ENCODE measurements at places on chromosomes 2 and 18.
A peak's percentile ranks its signal among the peaks of the same experiment; 100 is the strongest.

- no peak for DNase-seq
Measured at GRCh38 chr2:76197428-76197827, 486.7 kb upstream of the GCFC2 start.

GRCh38 chr2:30684996-30685395 lies 122.2 kb downstream of the CAPN13 start:
- no peak for DNase-seq

DNA sequence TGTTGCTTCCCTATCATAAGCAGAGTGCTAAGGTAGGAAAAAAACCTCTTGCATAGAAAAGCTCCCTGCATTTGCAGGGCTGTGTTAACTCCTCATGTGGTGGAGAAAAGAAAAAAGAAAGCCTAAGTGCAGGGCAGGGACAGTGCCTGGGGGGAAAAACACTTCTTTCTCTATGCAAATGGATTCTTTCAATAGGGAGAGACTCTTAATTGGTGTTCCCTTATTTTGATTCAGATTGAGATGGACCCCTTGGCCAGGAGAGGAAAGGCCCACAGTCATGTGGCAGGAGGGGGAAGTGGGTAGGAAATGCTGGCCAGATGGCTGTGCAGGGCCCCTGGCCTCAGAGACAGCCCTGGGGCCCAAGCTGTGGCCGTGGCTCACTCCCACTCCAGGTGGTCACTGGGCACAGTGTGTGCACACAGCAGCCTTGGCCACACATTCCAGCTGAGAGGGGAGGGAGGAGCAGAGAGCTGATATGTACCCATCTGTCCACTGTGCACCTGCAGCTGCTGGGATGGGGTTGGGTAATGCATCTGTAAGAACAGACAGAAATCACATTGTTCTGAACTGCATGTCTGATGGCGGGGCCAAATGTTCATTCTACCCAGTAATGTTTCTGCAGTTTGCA lies 410.4 kb downstream of the DSC3 start:
- DNase-seq: no peak

DNA sequence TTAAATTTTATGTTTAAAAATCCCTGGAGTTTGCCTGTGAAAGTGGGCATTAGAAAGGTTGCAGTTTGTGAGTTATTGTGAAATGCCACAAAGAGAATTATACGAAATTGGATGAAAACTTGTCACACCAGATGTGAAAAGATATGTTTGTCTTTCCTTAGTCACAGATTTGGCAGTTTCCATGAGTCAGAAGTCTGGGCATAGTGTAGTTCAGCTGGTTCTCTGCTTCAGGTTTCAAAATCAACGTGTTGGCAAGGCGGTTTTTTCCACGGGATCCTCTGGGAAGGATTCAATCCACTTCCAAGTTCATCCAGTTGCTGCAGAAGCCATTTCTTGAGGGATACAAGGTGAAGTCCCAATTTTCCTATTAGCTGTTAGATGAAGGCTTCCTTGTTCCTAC lies 658.0 kb upstream of the CDH2 start:
- DNase-seq: peak; percentile 87

- no peak for DNase-seq
Measured at GRCh38 chr2:159459279-159459678, 157.1 kb downstream of the BAZ2B start.

DNA sequence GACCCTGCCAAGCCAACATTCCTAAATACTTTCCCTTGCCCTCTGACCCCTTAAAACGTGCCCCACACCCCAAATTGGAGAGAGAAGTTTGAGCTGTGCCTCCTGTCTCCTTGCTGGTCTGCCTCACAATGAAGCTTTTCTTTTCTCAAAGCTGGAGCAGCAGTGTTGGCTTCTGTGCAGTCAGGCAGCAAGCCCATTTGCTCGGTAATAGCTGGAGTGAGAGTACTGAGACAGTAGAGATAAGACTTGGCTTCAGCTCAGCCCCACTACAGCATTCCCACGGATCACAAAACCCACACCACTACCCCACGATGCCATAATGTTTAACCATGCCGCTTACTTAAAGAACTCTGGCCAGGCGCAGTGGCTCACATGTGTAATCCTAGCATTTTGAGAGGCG lies 73.0 kb downstream of the NCAPH start:
- DNase-seq: peak; percentile 45

DNA sequence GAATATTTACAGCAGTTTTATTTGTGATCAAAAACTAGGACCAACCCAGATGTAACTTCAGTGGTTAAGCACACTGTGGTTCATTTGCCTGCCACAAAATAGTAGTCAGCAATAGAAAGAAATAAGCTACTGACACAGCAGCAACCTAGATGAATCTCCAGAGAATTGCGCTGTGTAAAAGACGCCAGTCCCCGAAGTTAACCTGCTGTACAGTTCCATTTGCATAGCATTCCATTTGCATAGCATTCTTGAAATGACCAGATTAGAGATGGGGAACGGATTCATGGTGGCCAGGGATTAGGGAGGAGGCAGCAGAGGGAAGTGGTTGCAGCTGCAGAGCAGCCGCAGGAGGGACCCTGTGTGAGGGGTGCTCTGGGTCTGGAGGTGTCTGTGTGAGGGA lies 39.3 kb upstream of the NFATC1 start:
- DNase-seq: no peak

- DNase-seq: peak; percentile 79
Measured at GRCh38 chr2:112493858-112494648, 12.1 kb downstream of the TTL start.

Measured in RPMI7951 (cell line).